ENCODE measurements at places on chromosomes 7 and 10.

GRCh38 chr10:129774736-129775401 lies 189.2 kb downstream of the EBF3 start:
- peak; percentile 69 for DNase-seq

GRCh38 chr10:70780370-70780760 lies 4.8 kb downstream of the TBATA start:
- DNase-seq: no peak

DNA sequence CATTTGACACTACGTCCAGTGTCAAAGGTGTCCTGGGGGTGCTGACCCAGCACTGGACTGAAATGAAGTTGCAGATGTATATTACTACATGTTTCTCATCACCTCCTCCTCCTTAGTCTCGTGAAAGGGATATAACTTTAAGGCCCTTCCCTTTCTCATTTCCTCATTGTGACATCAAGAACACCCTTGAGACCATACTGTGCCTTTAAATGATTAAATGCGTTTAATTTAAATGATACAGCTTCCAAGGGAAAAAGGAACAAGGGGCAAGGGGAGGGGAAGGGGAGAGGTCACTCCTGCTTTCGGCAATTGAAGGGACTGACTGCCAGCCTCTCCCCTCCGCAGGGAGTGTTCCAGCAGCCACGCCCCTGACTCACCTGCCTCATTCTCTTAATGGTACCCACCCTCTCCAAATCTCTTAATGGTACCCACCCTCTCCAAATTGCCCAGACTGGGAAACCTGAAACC lies 80.5 kb upstream of the KMT2E start:
- no peak for DNase-seq

DNA sequence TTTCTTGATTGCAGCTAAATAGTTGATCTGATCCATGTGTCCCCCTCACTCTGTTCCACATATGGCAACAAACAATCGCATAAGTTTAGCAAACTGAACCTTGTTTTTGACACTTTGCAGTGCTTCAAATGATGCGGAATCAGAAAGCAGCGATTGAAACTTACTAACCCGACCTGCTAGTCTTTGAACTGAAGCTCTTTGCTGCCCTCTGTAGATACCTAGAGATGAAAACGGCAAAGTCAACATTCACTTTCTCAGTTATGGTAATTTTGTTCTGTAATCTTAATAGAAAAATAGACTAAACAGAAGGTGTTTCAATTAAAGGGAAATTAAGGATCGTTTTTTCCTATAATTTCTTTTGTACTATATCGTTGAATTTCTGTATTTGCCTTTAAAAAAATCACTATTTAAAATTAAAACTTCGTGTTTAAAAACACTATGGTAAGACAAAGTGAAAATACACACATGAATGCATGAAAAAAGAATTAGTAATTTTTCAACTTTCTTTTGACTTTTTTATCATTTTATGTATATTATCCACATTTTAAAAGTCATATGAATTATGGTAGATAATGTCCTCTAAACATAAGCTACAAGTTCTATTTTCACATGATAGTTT lies 276.5 kb downstream of the MAGI2 start:
- no peak for DNase-seq

DNA sequence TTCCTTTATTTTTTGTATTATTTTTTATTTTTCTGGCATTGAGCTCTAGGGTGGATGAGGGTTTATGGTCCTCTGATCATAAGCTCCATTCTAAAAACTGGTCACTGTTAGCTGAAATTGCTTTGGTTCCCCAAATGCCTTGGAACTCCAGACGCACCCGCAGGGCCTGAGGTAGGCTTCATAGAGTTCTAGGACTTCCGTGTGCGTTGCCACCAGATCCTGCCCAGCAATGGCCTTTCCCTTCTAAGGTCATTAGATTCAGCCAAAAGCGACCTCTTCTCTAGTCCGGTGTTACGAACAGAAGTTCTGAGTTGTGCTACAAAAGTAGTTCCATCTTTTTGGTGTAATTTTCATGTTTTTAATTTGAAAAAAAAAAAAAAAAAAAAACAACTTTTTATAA lies 64.4 kb downstream of the KLHDC10 start:
- no peak for DNase-seq

GRCh38 chr10:116241642-116242410 lies 31.2 kb downstream of the GFRA1 start:
- no peak for DNase-seq

DNA sequence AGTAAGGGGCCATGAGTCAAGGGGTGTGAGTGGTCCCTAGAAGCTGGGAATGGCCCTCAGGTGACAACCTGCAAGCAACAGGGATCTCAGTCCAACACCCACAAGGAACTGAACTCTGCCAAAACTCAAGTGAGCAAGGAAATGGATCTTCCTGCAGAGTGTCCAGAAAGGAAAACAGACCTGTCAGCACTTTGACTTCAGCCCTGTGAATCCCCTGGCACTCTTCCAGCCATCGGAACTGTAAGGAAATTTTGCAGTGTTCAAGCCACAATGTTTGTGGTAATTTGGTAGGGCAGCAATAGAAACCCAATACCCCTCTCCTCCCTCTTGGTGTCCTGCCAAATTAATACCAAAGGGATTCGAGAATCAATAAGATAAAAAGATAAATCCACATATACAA lies 6.9 kb downstream of the LYZL1 start:
- no peak for DNase-seq

DNA sequence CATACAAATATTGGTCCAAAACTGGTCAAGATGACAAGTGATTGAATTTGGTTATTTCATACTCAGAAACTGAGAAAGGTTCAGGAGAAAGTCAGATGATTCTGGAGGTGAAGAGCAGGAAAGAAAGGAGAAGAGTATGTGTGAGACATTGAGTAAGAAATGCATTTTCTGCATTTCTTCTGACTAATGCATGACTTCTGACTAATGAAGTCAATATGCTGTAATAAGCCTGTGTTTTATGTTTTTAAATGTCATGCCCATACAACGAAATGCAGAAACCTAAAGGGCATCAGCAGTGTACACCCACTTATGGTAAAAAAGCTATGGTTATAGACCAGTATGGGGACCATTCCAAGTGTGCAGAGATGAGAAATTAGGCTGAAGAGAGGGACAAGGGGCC lies 1227.8 kb upstream of the SORCS1 start:
- no peak for DNase-seq

Measured in posterior vena cava (tissue), 2 donors.